ENCODE measurements at places on chromosomes 13 and 19.

DNA sequence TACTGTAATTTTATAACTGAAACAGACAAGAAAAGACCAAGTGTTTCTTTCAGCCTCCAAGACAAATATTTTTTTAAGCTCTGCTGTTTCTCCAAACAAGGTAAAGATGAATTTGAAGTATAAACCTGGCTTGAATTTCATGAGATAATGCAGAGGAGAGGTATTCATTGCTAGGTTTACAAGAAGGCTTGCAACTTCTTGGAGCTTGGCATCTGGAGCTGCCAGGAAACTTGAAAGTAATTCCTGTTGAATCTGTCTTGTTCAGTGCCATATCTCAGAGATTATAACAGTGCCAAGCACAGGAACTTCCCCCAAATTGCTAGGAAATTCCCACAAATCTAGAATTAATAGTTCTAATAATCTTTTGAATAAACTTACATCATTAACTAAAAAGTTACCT, 70.9 kb downstream of the CDK8 start:
- DNase-seq, result no peak

GRCh38 chr19:2811221-2811722, 8.4 kb upstream of the ZNF554 start:
- no peak for DNase-seq

GRCh38 chr13:94878602-94879165, 166.3 kb upstream of the SOX21 start:
- DNase-seq, result no peak

GRCh38 chr13:35349673-35350278, 126.7 kb downstream of the MAB21L1 start:
- DNase-seq, result no peak

- DNase-seq, result no peak
Observed at GRCh38 chr13:99389520-99390304, 82.5 kb upstream of the GPR183 start.

All from sciatic nerve (tissue), 2 donors.